ENCODE measurements at places on chromosomes 12 and 14.
A peak's percentile ranks its signal among the peaks of the same experiment; 100 is the strongest.

- no peak for DNase-seq
Measured at GRCh38 chr14:72686101-72686500, 207.8 kb downstream of the DPF3 start.

DNA sequence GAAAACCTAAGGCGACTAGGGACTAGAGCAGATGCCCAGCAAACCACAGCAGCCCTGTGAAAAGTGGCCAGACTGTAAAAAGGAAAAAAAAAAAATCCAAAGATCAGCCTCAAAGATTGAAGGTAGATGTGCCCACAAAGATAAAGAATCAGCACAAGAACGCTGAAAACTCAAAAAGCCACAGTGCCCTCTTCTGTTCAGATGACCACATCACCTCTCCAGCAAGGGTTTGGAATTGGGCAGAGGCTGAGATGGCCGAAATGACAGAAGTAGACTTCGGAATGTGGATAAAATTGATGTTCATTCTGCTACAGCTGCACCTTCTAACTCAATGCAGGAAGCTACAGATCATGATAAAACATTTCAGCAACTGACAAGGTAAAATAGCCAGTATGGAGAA is 154.4 kb downstream of the GPHN start:
- DNase-seq, result no peak

- no peak for DNase-seq
Measured at GRCh38 chr12:111425655-111426054, 19.9 kb downstream of the SH2B3 start.

DNA sequence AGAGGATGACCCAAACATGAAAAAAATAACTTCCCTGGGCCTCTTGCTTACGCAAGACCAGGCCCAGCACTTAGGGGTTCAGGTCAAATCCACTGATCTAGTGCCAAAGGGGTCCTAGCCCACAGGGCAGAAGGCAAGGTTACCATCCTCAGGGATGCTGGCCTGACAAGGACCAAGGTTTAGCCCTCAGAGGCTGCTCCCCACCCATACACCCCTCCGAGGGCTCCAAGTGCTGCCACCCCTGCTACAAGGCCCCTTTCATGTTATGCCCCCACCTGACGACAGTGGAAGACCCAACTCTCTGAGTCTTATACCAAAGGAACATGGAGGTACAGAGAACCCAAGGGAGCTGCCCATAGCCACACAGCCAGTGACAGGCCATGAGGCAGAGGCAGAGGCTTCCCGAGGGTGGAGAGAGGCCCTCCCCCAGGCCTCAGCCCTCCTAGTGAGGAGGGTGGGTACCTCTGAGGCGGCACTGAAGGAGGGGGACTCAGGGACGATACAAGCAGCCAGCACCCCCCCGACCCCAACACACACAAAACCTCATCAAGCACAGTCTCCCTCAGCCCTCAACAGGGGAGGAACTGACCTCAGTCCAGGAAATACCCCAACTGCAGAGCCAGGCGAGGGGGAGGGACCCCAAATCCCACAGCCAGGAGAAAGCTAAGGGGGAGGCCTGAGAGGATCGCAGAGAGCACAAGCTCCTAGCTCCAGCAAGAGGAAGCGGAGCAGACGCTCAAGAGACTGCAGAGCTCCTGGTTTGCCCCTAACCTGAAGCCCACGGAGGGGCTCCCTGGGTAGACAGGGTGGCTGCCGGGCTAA is 37.0 kb downstream of the ANAPC7 start:
- DNase-seq, result no peak

DNA sequence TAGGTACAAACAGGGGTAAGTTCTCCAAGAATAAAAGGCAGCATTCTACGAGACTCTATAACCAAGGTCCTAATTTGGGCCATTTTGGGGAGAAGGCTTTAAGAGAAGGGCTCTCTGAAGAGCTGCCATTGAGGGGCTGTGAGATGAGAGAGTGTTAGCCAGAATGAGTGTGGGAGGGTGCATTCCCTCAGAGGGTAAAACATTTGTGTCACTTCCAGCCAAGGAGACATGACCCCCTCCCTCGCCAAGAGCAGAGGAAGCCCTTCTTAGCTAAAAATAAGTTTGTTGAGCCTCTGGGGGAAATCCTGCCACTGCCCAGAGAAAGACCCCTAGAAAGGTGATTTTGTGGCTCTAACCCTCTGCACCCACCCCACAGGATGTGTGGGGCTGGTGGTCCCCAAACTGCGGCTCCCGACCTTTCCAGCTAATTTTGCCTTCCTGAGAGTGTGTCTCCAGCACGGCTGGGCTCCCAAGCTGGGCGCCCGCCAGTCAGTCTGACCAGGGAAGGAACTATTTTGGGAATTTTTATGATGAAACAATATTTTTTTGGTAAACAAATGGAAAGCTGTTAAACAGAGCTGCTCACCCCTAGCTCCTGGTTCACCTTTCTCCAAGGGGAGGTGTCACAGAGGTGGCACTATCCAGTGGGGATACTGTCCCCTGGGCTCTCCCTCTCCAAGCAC is 65.9 kb upstream of the JDP2 start:
- no peak for DNase-seq

- peak; percentile 42 for DNase-seq
Measured at GRCh38 chr12:123237646-123238329, 4.6 kb downstream of the MTRFR start.

- no peak for DNase-seq
Measured at GRCh38 chr14:103641161-103641560, 12.2 kb downstream of the KLC1 start.

GRCh38 chr12:27969624-27970400 is 2.7 kb downstream of the PTHLH start:
- DNase-seq, result no peak

GRCh38 chr12:5872745-5873144 is 72.3 kb downstream of the ANO2 start:
- no peak for DNase-seq

- DNase-seq, result no peak
Measured at GRCh38 chr12:14167005-14167628, 185.7 kb upstream of the GRIN2B start.

- no peak for DNase-seq
Measured at GRCh38 chr14:30114051-30114450, 186.4 kb upstream of the PRKD1 start.

DNA sequence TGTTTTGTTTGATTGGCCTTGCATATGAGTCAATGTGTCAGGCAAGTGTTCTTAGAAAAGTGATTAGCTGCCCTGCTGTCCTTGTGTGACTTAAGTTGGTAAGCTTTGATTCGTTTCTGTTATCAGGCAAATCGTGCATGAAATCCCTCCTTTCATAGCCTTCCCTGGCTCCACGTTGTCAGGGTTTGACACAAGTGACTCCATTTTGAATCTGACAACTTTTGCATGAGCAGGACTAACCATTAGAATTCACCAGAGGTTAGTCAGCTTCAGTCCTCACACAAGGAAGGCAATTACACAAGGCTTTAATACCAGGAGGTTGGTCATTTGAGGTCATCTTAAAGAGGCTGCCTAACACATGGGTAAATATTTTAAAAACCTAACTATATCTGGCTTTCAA is 68.2 kb downstream of the GPATCH2L start:
- no peak for DNase-seq

- no peak for DNase-seq
Measured at GRCh38 chr12:122422730-122423257, 325 bp upstream of the CLIP1 start.

GRCh38 chr14:72663076-72663487 is 230.8 kb downstream of the DPF3 start:
- no peak for DNase-seq

DNA sequence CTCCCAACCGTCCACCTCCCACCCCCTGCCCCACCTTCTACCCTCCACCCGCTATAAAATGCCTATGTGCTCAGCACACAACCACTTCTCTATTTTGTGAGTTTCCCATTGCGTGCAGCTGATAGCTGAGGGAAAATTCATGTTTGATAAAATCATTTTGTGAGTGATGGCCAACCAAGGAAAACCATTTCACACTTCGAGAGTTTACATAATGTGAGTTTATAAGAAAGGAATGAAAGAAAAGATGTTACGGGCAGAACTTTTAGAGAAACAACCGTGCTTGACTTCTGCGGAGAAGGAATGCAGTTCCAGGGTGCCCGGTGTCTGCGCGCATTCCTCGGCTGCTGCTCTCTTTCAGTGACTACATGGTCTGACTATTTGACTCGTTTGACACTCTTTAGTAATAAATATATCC is 140.9 kb downstream of the EFCAB11 start:
- DNase-seq, result no peak

Measured in activated T-helper 1 cell treated with Interleukin-2 at 50 U/mL for 16 hours (primary cell).